Activated CD4-positive, alpha-beta T cell treated with anti-CD3 and anti-CD28 coated beads for 4 hours (primary cell): ENCODE measurements at places on chromosomes 2 and 18.

DNA sequence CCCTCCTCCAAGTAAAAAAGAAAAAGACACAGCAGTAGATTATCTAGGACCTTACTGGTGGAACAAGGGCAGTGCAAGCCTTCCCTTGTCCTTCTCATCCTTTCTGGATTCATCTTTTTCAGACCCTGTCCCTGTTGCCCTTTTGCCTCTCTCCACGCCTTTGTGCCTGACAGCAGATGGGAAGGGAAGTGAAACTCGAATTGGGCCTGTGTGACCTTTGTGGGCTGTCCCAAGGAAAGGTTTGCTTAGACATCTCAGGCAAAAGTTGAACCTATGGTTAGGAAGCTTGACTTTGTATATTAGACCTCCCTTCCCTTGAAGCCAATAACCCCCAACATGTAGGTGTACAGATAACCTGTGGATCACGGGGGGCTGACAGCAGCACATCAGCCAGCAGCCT is 185.3 kb downstream of the PRKCE start:
- no peak for DNase-seq

- no peak for DNase-seq
Measured at GRCh38 chr2:170846314-170846713, 29.6 kb downstream of the GAD1 start.

GRCh38 chr18:45057955-45058600 is 377.4 kb downstream of the SETBP1 start:
- DNase-seq = no peak

DNA sequence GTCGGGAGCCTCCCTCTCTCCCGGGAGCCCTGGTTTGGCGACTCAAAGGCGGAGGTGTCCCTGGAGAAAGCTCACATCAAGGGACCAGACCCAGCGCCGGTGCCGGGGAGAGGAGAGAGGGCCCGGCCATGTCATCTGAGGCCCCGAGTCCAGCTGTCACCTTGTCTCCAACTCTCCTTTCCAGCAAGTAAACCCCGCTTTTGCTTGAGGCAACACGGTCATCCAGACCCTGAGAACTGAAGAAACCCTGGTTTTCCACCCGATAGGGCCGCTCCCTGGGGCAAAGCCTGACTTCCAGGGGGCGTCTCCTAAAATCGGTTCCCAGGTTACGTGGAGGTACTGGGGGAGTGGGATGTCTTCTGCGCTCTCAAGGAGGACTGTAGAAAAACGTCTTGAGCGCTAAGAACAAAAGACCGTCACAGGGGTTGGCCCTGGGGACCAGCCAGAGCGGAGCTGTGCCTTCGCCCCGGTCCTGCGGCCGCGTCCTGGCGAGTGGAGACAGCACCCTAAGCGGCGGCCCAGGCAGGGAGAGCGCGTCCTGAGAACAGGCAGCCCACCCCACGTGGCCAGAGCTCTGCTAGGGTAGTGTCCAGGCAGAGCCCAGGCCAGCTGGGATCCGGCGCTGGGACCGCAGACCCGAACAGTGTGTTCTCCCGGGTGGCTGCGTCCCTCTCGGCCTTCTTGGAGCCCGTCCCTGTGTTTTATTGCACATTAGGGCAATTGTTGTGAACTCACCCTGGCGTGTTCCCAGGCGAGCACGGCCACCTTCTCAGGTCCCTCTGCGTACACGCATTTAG is 55.7 kb downstream of the TMEM18 start:
- no peak for DNase-seq

DNA sequence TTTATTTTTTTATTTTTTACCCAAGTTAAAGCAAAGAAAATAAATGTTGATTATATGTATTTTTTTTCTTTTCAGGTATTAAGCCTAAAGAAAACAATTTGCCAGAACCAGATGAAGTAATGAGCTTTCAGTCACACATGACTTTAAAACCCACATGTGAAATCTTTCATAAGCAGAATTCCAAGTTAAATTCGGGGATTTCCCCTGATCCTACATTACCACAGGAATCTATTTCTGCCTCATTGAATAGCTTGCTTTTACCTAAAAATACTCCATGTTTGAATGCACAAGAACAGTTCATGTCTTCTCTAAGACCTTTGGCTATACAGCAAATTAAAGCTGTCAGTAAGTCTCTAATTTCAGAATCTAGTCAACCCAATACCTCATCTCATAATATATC is 26.6 kb downstream of the GEN1 start:
- DNase-seq = no peak

DNA sequence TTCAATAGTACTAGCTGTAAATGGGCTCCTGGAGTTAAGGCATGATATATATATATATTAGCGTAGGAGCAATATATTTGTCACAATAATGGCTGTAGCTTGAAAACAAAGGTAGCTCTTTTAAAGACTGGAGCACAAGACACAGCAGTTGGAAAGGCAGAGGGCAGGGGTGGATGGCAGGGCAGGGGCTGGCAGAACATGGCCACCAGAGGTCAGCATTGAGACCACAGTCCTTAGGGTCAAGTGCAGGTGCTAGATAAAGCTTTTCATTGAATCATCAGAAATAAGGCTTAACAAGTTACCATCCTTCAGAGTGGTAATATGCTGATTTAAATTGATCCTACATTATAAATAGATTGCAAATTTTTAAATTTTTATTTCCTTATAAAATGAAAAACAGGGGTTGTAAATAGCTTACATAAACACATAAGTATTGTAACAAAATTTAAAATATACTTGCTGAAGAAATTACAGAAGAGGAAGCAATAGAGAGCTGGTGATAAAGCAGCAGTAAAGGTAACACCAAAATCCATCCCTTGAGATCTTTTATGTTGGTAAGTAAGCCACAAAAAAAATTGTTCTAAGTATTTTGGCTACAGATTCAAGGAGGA is 161.2 kb upstream of the PIEZO2 start:
- DNase-seq = no peak

GRCh38 chr2:2222931-2223330 is 108.1 kb downstream of the MYT1L start:
- DNase-seq = no peak

- DNase-seq = no peak
Measured at GRCh38 chr2:220434385-220434784, 807.0 kb downstream of the SLC4A3 start.

DNA sequence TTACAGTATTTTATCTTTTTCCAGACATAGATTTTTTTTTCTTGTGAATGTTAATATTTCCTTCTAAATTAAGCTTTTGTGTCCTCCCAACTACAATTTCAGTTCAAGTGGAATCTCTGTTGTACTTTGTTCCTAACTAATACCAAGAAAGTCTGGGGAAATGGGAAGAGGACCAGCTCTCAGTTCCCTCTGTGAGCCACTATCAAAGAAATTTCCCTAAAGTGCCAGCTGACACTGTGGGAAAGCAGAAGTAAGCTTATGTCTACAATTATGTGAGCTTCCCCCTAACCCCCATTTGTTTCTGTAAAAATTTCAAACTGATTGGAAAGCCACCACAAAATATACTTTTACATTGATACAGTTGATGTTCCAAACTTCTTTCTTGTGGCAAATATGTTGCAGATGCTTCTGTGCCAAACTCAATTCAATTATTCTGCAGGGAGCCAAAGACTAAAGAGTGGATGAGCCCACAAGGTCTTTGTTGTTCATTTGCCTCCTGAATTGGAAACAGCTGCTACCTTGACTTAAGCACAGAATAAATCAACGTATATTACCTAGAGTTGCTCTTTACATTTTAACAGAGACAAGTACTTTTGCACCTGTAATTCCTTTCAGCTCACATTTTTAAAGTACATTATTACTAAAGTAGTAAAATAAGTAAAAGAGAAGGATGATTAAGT is 306.6 kb downstream of the PTH2R start:
- no peak for DNase-seq

- no peak for DNase-seq
Measured at GRCh38 chr2:136323935-136324334, 206.0 kb upstream of the CXCR4 start.

DNA sequence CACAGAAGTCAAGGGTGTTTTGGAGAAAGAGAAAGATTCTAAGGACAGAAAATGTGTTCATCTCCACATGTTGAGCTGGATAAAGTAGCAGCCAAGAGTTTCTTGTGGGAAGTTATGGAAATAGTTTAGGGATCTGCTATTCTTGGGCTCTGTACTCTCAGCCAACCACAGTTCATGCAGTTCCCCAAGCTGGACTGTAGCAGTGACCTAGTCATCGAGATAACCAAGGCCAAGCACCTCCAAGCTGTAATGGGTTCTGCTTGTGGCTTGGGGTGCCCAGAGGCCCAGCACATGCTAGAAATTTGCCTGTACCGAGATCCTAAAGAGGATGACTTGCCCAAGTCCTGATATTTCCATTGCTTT is 91.9 kb upstream of the RASGRP3 start:
- DNase-seq = no peak

GRCh38 chr2:27212626-27213471 is 781 bp upstream of the SLC5A6 start:
- no peak for DNase-seq

DNA sequence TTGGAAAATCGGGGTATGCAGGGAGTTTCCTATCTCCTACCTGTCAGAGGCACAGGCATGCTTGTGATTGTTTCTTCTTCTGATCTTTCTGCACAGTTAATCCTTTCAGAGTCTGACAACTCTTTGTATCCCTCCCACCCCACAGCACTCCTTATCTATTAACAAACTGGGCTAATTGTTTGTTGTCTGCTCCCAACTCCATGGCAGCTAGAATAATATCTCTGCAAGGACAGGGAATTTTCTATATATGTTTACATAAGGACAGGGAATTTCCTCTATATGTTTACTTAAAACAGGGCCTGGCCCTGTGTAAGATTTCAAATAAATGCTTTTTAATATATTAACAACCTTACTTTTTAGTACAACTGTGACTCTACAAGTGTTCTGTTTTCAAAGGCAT is 36.0 kb upstream of the VRK2 start:
- no peak for DNase-seq

DNA sequence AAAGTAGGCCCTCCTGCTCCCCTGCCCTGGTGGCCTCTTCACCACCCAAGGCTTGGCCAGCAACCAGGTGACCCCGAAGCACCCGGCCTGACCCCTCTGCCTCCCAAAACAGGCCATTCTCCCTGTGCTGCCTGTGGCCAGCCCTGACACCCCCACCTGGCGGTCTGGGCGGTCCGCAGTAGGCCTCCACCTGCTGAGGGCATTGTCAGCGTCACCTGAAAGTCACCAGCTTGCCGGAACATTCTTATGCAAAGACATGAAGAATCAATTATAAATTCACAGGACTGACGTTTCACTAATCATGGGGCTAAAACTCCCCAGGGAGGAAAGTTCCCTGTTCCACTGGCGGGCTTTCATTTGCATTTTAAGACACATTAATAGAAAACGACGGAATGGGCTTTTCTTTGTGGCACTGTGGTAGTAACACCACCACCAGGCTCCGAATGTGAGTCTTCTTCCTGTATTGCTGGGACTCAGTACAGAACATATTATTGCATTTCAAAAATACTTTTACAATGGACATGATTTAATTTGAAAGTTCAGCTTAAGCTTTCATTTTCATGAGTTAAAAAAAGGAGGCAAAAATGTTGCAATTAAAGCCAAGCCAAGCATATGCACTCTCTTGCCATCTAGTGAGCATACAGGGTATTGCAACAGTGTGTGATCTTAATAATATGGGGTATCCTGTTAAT is 57.4 kb downstream of the ADI1 start:
- peak; percentile 30 for DNase-seq

- DNase-seq = no peak
Measured at GRCh38 chr2:181317511-181317910, 139.7 kb upstream of the ITGA4 start.

DNA sequence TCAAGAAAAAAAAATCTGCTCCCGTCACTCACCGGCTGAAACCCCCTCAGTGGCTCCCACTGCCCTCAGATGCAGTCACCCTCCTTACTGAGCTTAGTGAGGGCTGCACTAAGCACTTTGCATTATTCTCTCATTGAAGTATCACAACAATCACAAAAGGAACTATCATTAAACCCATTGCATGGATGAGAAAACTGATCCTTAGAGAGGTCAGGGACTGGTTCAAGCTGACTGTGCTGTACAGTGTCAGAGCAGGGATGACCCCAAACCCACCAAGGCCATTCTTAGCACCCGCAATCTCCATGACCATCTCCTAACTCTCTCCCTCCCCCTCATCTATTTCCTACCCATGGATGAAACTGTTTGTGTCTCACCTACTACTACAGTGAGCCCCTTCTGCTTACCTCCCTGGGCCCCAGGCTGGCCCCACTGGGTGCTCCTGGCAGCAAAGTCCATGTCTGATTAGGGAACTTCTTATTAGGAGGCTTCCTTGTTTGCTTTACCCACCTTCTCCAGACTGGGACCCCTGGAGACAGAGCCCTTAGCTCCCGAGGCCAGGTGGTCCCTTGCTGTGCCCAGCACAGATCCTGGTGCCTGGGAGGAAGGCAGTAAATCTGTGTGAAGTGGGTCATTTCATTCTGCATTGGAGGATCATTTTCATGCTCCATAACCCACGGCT is 139.3 kb upstream of the ID2 start:
- DNase-seq = no peak

- no peak for DNase-seq
Measured at GRCh38 chr2:22795287-22795866, 589.6 kb upstream of the KLHL29 start.

DNA sequence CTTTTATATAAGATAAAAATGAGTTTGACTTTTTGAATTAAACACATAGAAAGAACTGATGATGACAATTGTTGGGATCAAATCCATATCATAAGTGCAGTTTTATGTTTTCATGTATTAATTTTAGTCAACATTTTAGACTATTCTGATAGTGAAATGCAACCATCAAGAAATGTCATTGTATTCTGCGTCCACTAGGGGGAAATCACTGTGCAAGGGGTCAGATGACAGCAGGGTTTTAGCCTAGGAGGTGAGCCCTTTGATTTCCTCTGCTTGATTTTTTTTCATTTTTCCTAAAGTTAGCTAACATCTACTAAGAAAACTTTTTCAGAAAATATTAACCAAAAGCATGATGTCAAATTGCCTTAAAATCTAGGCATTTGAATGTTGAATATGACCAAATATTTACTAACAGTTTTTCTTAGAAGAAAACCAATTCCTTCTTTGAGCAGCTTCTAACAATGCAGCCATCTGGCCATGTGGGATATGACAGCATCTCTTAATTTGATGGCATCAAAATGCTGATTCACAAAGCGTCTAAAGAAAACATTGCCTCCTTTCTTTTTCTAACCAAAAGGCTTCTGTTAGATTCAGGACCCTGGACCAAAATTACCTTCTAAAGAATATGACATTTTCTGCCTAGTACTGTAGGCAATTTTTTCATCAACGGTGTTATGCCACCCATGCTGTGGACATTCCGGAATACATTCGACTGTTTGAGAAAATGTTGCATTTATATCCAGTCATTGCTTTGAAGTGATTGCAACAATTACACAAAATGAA is 141.5 kb downstream of the SPHKAP start:
- DNase-seq = no peak

- no peak for DNase-seq
Measured at GRCh38 chr2:201959626-201960025, 74.0 kb upstream of the FZD7 start.

DNA sequence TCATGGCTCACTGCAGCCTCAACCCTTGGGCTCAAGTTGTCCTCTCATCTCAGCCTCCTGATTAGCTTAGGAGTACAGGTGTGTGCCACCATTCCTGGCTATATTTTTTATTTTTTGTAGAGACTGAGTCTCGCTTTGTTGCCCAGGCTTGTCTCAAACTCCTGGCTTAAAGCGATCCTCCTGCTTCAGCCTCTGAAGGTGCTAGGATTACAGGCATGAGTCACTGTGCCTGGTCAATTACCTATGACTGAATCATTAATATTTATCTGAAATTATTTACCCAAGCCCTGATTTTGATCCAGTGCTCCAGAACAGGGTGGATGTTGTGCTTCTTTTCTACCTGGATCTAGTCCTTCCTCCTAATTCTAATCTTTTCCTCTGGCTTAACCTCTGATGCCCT is 87.8 kb downstream of the MAP2 start:
- DNase-seq = no peak

- DNase-seq = no peak
Measured at GRCh38 chr2:48482313-48482712, 47.6 kb upstream of the STON1 start.
